ENCODE measurements at places on chromosomes 5 and 9.

GRCh38 chr5:126234563-126235195 lies 188.5 kb upstream of the GRAMD2B start:
- peak; percentile 7 for DNase-seq

- no peak for DNase-seq
These were observed 144.4 kb upstream of the NR4A3 start for GRCh38 chr9:99677281-99677680.

- DNase-seq, result no peak
These were observed 322.1 kb downstream of the FAM170A start for GRCh38 chr5:119951330-119951934.

DNA sequence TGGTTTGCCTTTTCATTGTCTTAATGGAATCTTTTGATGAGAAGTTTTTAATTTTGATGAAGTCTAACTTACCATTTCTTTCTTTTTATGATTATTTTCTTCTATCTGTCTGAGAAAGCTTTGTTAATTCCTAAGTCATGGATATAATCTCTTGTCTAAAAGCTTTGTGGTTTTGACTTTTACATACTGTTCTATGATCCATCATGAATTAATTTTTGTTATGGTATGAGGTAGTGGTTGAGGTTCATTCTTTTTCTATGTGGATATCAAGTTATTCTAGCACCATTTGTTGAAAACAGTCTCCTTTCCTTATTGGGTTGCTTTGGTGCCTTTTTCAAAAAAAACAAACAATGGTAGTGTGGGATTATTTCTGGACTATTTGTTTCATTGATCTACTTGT lies 20.4 kb downstream of the FBXO10 start:
- no peak for DNase-seq

- no peak for DNase-seq
These were observed 1236.6 kb downstream of the MAT2B start for GRCh38 chr5:164742025-164742424.

GRCh38 chr5:61631438-61631941 lies 299.4 kb downstream of the ZSWIM6 start:
- peak; percentile 17 for DNase-seq

DNA sequence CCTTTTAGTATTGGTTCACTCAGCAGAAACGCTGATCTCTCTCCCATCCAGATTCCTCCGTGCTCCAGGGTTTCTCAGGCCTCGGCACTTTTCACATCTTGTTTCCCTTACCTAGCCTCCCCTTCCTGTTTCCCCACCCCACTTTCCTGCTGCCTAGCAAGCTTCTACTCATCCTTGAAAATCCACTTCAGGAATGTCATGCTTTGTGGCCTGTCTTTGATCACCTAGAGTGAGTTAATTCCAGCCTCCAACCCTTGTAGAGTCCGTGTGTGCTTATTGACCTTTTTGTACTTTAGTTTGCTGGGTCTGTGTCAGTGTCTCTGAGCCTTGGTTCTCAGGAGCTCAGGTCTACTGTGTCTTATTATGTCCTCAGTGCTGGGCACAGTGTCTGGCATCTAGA lies 116.6 kb downstream of the AOPEP start:
- DNase-seq, result no peak

GRCh38 chr5:72991394-72991793 lies 35.6 kb downstream of the FCHO2 start:
- no peak for DNase-seq

DNA sequence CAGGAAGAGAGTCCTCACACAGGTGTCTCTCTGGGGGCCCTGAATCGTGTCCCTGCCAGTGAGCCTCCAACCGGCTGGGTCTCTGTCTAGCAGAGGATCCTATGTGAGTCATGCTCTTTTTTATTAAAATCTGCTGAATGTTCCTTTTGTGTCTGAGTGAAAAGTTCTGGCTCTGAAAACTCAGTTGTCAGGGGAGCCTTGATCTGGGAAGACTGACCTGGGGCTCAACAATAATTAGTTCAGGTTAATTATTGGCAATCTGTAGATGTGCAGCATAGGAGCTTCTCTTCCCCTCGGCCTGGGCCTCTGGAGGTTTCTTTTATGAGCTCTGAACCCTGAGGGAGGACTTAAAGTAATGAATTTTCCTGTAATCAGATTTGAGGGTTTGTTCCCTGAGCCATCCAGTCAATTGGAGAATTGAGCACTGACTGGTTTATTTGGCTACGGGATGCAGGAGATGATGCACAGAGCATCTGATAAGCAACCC lies 45.2 kb downstream of the ALG2 start:
- DNase-seq, result no peak

DNA sequence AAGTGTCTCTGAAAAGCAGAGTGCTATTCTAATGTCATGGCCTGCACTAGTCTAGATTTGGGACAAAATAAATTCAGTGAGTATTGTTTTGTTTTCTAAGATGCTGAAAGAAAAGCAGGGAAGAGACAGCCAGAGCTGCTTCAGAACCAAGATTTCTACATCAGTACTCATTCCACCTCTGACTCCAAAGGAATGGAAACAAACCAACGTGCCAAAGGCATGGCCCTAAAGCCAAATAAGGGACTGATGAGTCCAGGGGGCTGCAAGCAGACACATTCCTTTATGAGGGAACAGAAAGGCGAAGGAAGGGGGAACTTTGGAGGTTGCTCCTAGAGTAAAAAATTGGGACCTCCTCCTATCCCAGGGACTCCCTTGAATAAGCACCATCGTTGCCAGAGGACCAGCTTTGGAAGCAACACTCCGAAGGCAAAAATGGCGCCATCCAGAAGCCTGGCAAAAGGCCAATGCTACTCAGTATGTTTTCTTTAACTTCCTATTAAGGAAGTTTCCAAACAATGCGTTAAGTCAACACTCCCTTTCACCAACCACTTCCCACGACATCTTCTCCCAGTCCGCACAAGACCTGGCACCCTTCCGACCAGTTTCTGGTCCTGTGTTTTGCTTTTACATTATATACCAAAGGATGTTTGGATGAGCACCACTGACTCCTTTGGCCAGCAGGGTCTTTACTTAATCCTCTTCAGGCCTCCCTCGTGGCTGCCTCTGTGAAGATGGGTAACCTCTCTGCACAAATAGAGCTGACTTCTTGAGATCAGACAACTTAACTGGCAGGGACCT lies 31.6 kb downstream of the ADAM19 start:
- no peak for DNase-seq

GRCh38 chr9:120609636-120610035 lies 29.7 kb upstream of the CDK5RAP2 start:
- no peak for DNase-seq

GRCh38 chr5:6837519-6838110 lies 124.4 kb downstream of the TENT4A start:
- no peak for DNase-seq

- DNase-seq, result no peak
These were observed 168.0 kb downstream of the TAF11L14 start for GRCh38 chr5:17802256-17802655.

DNA sequence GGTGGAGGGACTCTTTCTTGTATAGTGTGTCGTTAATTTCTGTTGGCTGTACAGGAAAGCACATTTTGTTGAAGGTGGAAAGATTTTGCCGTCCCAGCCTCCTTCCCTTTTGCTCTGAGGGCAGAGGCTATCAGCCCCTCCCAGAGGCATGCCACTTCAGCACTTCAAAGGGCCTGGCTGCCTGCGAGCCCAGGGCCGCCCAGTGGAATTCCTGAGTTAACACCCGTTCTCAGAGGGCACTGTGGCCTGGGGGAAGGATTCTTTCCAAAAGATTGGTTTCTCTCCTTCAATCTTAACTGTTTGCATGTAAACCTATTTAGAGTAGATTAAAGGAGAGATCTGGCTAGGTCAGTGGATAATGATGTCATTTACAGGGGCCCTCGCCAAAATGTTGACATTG lies 238.6 kb downstream of the FANCC start:
- no peak for DNase-seq

- no peak for DNase-seq
These were observed 170.0 kb downstream of the EBF1 start for GRCh38 chr5:158929552-158930218.

- DNase-seq, result no peak
These were observed 36.1 kb downstream of the PAPPA start for GRCh38 chr9:116189683-116190082.

DNA sequence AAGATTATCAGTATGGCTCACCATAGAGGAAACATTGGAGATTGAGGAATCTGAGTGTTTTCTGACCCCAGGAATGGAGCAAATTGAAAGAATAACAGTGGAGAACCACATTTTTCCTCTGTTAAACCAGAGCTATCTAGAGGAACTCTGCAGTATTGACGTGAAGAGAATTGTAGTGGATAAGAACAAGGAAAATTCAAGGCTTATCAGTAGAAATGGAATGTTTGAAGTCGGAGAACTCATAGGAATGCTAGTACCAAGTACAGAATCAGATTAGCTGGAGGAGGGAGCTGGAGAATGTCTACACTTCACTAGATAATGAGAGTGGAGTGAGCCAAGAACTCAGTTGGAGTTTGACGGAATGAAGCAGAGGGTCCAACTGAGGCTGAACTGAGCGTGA lies 50.3 kb downstream of the SNCAIP start:
- DNase-seq, result no peak

GRCh38 chr9:36276781-36277181 lies 18.5 kb upstream of the GNE start:
- peak; percentile 28 for DNase-seq

- no peak for DNase-seq
These were observed 21.9 kb upstream of the TNFSF15 start for GRCh38 chr9:114827641-114828302.

GRCh38 chr5:19555436-19555835 lies 432.6 kb downstream of the CDH18 start:
- DNase-seq, result no peak

- no peak for DNase-seq
These were observed 94.7 kb upstream of the ADAMTSL1 start for GRCh38 chr9:18379073-18379811.

- DNase-seq, result no peak
These were observed 165.5 kb downstream of the C9orf50 start for GRCh38 chr9:129455151-129455995.

GRCh38 chr9:83512621-83513020 lies 25.6 kb downstream of the FRMD3 start:
- no peak for DNase-seq

DNA sequence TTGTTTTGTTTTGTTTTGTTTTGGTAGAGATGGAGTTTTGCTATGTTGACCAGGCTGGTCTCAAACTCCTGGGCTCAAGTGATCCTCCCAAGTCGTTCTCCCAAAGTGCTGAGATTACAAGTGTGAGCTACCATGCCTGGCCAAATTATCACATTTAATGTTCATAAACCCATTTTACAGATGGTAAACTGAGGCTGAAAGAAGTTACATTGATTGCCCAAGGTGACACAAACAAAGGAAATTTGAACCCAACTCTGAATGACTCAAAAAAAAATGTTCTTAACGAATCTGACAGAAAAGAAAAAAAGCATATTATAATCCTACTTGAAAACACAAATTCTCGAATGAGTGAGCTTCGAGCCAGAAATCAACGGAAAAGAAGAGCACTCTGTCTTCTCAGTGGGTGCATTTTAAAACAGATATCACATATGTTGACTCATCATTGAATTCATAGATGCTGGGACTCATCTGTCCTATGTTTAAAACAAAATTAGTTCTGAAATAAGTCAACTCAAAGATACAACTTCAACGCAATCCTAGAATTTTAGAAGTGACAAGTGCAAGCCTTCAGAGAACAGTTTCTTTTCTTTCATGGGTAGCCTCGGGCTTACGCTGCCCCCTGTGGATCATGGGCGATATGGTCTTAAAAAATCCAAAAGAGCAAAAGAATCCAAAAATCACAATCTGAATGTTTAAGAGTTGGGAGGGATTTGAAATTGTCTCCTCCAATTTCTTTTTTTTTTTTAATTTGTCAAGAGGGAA lies 28.4 kb downstream of the TIMD4 start:
- peak; percentile 22 for DNase-seq

DNA sequence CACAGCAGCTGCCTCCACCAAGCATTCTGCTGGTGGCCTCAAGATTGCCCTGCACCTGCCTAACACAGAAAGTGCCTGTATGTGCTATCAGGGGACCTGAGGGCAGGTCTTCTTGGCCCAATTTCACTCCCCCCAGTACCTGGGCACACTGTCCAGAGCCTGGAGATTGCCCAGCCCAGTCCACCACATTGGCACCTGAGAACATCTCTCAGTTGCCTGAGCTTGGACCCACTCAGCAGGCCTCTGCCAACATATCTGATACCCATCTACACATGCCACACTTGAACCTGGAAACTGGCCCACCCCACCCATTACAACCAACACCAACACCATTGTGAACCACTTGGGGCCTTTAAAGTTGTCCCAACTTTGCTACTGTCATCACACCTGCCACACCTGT lies 1523.1 kb upstream of the CDH9 start:
- no peak for DNase-seq

DNA sequence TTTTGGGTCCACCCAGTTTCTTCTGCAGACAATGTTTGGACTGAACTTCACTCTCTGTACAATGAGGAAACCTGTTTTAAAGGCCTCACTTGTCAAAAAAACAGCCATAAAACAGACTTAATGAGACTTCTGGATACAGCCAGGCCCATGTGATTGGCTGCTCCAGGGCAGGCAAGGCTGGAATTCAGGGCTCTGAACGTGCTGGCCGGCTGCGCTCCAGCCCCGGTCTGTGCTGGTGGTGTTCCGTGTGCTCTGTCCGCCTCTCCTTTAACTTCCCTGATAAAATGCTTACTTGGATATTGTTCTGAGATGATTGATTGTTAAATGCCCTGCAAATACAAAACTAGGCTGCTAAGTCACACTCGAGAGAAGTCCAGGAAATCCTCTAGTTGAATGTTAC lies 131.2 kb upstream of the KLF4 start:
- DNase-seq, result peak; percentile 76

- no peak for DNase-seq
These were observed 16.8 kb downstream of the SNX18 start for GRCh38 chr5:54534191-54535004.

DNA sequence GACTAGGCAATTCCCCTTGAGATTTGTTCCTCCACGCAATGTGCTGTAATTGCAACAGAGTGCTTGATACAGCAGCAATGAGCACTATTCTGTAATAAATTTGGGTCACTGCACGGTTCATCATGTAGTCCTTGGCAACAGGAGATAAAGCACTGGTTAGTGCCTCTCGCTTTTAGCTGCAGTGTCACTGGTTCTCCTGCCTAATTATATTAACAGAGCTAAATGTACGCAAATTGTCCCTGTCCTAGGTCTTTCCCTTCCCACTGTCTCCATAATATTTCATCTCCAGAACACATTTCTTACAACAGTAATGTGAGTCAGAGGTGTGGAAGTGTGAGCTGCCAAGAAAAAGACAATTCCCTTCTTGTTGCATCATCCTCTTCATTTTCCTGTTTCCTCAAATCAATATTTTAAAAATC lies 553.1 kb downstream of the ZNF608 start:
- no peak for DNase-seq

DNA sequence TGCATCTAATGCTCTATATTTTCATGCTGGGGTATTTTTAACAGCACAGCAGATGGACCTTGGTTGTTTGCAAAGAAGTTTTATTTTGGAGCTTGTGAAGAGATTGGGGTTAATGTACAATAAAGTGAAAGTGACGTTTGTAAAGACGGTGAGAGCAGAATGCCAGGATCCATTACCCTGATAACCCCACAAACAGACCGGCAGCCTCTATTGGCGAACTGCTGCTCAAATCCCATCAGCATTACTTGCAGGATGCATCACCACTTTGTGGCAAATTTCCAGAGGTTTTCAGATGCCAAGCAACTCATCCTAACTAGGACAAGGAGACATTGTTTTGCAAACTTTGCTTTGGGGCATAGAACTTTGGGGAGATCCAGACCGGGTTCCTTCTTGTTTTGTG lies 383.3 kb upstream of the ZNF462 start:
- no peak for DNase-seq

Data from left colon (tissue), 2 donors.